Aorta (tissue), 5 donors: ENCODE measurements at places on chromosomes 3 and 15.

GRCh38 chr3:110384601-110385000, 687.0 kb upstream of the NECTIN3 start:
- DNase-seq: no peak

GRCh38 chr3:150921209-150921608, 16.0 kb upstream of the MINDY4B start:
- no peak for DNase-seq

- DNase-seq: peak; percentile 87
Measured at GRCh38 chr15:73908030-73908821, 18.0 kb upstream of the LOXL1 start.

GRCh38 chr3:99965077-99965476, 147.4 kb downstream of the CMSS1 start:
- DNase-seq: no peak

GRCh38 chr3:4804161-4805058, 174.8 kb upstream of the BHLHE40 start:
- no peak for DNase-seq

DNA sequence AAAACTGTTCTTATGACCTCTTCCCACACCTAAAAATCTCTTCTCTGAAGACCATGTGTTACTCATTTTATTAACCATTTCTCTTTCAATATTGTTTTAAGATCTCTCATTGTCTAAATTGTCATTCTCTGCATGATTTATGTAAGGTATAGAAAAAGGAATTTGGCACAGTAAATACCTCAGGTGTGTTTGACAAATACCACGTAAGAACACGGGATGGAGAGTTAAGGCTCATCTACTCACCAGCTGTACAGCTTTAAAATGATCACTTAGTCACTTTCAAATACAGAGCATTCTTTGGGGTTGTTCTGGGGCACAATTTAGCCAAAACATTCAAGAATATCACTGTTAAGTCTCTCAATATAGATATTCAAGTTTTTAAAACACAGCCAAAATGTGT, 627.1 kb downstream of the MCTP2 start:
- DNase-seq: no peak

GRCh38 chr3:1798711-1799405, 299.8 kb upstream of the CNTN4 start:
- no peak for DNase-seq

DNA sequence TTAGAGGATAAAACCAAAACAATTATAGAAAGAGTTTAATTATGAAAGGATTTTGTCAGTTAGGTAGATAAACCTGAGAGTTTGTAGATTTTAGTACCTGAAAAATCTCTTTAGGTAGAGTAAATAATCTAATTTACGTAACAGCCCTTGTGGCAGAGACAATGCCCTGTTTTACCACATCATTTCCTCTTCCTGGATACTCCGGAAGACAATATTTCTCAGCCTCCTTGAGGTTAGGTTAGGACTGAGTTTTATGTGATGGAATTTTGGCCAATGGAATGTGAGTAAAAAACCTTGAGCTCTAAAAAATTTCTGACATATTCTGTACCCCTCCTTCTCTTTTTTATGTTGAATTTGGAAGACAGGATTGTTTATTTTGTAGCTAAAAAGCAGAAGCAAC, 50.7 kb upstream of the TPRG1 start:
- no peak for DNase-seq

GRCh38 chr3:101643861-101644613, 32.9 kb downstream of the ZBTB11 start:
- no peak for DNase-seq

GRCh38 chr3:42421818-42422796, 11.7 kb upstream of the LYZL4 start:
- no peak for DNase-seq

DNA sequence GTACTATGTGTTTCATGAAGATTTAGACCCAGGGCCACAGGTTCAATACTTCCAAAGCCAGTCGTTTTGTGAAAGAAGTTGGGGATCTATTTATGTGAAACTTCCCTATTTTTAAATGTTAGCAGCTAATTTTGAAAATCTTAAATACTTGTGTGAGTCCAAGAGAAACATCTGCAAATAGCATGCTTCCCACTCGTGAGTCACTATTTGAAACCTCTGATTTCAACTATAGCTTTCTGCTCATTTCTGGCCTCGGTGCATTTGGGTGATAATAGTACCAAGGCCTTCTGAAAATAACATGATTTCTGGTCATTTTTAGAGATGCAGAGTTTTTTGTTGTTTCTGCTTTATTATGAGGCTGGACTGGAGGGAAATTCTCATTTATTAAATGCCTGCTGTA, 110.0 kb downstream of the OPA1 start:
- no peak for DNase-seq

GRCh38 chr15:29668120-29668602, 154.1 kb downstream of the TJP1 start:
- DNase-seq: peak; percentile 66

DNA sequence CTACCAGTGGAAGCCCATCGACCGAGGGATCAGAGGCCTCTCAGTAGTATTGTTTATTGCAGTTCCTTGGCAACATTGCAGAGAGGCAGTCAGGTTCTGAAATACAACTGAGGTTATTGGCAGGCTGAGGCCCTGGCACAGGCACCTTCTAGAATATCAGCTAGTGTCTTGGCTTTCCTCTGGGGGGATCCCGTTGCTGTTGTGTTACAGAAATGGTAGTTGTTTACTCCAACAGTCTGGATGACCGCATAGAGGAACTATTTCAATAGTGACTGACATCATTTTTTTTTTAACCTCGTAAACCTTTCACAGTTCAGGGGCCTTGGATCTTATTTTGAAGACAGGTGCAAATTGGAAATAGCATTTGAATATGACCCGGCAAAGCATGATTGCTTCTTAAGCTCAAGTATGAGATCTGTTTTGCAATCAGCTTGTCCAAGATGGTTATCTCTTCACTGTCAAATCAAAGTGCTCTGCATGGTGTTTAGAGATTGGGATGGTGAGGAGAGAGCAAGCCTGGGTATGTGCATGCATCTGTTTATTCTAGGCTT, 63.9 kb downstream of the PGPEP1L start:
- DNase-seq: no peak

DNA sequence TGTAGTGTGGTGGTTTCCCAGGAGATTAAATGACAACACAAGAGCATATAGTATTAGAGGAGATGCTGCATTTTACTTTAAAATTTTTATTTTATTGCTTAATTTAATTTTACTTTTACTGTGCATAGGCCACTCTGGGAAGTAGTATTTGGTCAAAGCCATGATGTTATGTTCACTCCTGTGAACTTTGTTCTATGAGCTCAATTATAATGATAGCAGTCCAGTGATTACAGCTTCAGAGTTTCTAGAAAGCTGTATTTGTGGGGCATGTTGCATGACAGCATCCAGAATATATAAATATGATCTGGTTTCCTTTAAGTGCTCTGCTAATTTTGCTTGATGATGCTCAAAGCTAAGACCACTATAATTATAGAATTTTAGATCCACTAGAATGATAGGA, 338.6 kb downstream of the NSUN3 start:
- no peak for DNase-seq

DNA sequence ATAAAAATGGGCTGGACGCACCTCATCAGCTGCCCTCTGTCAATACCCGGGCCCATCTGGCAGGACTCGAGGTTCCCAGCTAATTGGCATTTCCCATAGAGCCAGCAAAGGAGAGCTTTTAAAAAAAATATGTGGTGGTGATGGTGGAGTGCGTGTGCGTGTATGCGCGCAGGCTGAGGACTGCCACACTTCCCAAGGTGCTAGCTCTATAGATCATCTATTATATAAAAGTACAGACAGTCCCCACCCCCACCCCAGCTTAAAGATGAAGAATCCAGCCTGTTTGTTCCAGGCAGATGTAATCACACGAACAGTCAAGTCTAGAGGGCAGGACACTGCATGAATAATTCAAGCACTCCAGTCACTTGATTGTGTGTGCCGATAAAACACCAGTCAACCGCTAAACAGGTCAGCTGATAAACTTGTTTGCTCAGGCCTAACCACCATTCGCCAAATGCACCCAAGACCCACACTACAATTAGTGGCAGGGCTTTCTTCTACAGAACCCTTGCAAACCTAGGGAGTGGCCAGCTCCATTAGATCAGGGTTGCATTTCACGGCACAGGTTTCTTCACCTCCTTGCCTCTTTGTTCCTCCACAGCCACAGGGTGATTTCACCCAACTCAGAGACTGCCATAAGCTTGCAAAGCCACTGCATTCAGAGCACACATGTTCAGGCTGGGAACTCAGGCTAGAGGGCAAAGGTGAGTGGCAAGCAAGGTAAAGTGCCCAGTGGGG, 5.8 kb downstream of the TLE3 start:
- DNase-seq: no peak

DNA sequence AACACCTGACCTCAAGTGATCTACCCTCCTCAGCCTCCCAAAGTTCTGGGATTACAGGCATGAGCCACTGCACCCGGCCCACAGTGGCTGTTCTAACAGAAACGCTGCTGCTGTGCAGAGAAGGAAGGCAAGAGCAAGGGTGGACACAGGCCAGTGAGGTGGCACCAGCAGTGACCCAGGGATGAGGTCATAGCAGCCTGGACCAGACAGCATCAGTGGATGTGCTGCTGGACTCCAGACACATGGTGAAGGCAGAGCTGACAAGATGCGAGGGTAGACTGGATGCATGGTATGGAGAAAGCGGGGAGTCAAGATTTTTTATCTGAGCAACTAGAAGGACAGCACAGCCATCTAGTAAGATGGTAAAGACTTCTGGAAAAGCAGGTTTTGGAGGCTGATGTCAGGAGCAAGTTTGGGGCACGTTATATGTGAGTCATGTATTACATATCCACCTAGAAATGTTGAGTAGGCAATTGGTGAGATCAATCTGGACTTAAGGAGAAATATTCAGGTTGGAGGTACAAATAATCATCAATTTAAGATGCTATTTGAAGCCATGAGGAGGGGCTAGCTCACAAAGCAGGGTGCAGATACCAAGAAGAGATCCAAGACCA, 22.1 kb upstream of the TJP1 start:
- no peak for DNase-seq

GRCh38 chr3:172182797-172183196, 143.4 kb downstream of the FNDC3B start:
- DNase-seq: no peak

DNA sequence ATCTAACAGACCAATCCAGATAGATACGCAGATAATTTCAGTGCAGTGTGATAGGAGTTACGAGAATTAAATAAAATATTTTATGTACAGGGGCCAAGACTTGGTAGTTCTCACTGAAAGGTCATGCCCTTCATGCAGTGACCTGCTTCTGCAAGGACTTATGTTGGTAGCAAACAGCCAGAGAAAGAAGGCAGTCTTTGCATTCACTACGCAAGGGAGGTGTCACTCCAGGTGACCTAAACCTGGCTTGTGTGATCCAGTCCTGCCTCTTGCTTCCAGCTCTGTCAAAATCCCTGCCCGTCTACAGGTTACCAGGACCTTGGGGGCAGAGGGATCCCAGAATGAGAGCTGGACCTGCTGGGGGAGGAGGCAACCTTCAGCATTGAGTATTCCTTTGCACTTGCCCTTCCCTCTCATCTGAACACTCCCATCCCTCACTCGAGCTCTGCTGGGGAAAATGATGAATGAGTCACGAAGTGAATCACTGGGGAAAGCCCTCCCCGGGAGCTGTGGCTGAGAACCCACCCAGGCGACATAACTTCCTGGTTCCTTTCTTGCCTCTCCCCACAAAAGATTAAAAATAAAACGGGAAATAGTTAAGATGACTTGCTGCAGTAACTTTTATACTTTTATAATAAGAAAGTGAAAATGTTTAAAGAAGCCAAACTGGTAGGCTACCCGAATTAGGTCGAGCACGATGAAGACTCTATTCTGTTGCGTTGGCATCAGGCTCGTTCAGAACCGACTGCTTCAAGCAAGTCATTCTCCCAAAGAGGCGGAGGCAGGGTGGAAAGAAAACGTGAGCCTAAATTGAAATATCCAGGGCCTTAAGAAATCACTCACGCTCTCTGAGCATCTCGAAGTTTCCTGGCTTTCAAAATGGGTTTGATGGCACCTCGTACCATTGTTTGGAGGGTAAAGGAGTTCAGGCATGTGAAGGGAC, 216.1 kb downstream of the SLCO3A1 start:
- no peak for DNase-seq

DNA sequence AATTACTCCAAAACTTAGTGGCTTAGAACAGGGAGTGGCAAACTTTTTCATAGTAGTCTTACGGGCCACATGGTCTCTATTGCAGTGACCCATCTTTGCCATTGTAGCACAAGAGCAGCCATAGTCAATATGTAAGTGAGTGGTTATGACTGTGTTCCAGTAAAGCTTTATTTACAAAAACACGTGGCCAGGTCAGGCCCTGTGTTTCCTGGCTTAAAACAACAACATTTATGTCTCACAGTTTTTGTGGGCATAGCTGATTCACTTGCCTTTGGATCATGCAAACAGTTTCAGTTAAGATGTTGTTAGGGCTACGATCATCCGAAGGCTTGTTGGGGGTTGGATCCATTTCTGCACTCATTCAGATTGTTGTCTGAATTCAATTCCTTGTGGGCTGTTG, 103.8 kb downstream of the CHCHD6 start:
- no peak for DNase-seq

GRCh38 chr3:97935842-97936241, 36.4 kb downstream of the RIOX2 start:
- no peak for DNase-seq

DNA sequence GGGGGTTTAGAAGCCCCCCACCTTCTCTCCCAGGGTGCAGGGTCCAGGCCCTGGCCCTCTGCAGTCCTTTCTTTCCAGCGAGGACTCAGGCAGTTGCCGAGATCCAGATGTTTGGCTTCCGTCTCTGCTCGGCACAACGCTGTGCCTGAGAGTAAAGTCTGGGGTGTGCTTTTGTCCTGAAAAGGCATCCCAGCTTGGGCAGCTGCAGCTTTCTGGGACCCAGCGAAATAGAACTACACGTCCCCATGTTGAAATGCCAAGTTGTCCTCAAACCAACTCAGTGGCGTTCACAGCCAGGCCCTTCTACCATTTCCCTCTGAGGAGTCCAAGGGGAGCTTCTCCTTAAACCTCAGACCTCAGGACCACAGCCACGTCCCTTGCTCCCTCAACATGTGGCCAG, 23.1 kb downstream of the FGD5 start:
- no peak for DNase-seq

- peak; percentile 75 for DNase-seq
Measured at GRCh38 chr15:58066042-58066867, 744 bp upstream of the ALDH1A2 start.

- DNase-seq: no peak
Measured at GRCh38 chr3:197501879-197502620, 53.7 kb downstream of the BDH1 start.

GRCh38 chr3:188455748-188456147, 301.8 kb downstream of the LPP start:
- no peak for DNase-seq
